G401 (cell line): ENCODE measurements at places on chromosomes 4 and X. TPM values are rescaled to one million over a fixed set of nuclear protein-coding genes. Genes with fewer than 3 reads are reported as not detected.

The TLR3 gene
- total RNA-seq: 0.31 and 3.9 TPM in 2 replicates

The PABPC4L gene
- total RNA-seq: 1.1 and 1.4 TPM in 2 replicates

The VCX gene
- not detected in 2 replicates for total RNA-seq

DNA sequence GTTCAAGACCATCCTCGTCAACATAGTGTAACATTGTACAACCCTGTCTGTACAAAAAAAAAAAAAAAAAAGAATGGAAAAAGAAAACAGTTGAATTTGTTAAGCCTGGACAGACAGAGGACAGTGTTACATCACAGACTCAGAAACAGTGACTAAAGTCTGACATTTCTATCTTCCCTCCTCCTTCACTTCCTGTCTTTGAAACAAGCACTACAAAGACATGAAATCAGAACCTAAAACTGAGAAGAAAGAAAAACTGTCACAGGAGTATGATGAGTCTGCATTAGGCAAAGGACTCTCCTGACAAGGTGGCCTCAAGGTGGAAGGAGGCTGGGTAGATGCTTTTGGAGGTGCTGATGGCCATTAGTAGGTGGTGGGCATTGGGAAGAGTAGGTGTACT is 126.7 kb downstream of the RBM47 start:
- DNase-seq: no peak

GRCh38 chr4:4423706-4424498 is 37.0 kb downstream of the NSG1 start:
- DNase-seq: no peak

The AGTR2 gene
- total RNA-seq: not detected in 2 replicates

The ADAMTS3 gene
- total RNA-seq: 2.2 and 7.0 TPM in 2 replicates

DNA sequence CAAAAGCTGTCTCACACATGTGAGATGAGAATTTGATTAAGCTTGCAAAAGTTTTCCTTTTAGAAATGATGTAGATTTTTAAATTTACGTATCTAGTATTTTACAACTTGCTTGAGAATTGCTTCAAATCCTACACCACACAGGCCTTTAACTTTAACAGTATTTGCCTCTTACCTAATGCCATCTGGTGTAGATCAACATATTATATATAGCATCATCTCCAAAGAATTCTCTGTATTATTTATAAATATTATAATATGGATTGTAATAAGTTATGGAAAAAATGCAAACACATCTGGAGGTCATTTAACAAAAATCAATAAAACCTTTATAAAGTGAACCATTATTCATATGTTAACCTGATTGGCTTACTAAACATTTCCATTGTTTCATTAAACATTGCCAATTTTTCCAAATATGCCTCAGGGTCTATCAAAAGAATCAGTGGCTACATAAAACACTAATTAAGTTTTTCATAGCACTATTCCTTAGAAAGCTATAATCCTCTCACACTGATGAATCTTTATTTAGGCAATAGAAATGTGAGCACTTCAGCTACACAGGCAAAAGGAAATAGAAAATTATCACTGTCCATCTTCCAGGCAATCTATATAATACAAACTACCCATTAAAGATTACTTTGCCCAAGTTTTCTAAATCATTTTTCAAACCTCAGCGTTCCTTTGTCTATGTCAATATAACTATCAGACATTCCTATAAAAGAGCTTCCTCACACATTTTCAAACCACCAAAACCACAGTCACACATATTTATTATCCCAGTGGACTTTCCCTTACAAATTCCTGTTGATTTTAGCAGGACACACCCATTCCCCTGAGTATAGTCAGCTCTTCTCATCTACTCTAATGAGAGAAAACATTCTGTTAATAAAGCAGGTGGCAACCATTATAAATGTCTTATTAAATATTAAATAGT is 83.5 kb upstream of the INTU start:
- no peak for DNase-seq

The CLGN gene
- 3.5 and 3.9 TPM in 2 replicates for total RNA-seq

The CCNB3 gene
- not detected in 2 replicates for total RNA-seq

GRCh38 chrX:43573441-43574015 is 82.6 kb upstream of the MAOA start:
- no peak for DNase-seq

The TLL1 gene
- total RNA-seq: 0.98 and 1.4 TPM in 2 replicates

DNA sequence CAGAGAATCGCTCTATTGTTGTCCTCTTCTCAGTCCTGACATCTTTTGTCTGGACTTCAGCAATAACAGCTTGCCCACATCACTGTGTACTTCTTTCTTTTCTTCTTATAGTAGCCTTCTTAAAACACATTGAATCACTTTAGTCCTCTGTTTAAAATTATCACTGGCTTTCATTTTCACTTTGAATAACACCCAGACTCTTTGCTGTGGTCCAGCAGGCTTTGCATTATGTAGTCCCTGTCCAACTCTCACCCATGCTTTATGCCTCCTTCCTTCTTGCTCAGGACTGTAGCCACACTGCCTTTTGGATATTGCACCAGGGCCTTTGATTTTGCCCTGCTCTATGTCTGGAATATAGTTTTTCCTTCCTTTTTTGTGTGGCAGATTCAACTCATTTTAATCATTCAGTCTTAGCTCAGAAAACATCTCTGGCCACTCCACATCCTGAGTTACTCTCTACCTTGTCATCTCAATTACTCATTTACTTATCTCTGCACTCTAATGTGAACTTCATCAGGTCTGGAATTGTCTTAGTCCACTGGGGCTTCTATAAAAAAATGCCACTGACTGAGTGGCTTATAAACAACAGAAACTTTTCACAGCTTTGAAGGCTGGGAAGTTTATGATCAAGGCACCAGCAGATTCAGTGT is 168.2 kb downstream of the C4orf33 start:
- no peak for DNase-seq

GRCh38 chr4:128565565-128566186 is 243.8 kb upstream of the JADE1 start:
- peak; percentile 26 for DNase-seq

DNA sequence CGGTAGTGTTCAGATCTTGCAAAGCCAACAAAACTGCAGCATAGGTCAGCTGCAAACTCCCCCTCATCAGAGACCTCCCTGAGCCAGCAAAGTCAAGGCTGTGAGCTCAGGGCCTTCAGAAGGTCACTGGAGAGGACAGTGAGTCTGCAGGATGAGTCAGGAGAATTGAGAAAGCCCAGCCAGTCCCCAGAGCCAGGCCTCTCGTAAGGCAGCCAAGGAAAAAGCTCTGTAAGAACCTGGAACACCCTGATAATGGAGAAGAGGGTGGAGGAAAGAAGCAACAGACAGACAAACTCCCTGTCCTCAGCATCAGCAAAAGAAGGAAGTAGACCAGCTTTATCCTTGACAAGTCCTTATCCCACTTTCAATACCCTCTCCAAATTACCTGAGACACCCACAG is 33.0 kb downstream of the GRIA3 start:
- DNase-seq: no peak

GRCh38 chrX:124440695-124441094 is 94.3 kb downstream of the SH2D1A start:
- DNase-seq: no peak

DNA sequence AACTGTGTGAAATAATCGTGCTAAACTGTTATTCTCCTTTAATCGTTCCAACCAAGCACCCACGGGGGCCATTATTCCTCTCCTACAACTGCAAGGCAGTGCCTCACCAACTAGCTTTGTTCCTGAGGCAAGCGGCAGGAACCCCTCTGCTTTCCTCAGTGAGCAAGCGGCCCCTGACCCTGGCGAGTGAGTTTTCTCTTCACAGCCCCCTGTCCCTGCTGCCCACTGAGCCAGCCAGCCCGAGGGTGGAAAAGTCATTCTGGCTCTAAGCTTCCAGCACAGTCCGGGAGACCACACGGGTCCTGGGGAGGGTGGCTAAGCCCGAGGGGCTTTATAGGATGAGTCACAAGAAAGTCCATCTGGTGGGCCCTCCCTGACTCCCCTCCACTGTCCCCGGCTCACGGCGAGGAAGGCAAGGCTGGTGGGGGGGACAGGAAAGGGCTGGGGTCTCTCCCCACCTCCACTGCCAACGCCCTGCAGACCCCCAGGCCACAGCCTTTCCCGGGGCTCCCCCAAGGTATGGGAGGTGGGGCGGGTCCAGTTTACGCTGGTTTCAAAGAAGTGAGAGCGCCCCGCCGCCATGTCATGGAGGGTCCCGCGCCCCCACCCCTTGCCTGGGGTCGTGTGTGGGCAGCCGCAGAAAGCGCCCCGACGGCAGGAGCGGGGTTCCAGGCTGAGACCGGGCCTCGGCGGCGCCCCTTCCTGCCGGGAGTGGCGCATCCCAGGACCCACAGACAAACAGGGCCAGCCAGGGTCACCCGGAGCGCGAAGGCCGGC is 45.0 kb downstream of the CPLX1 start:
- DNase-seq: no peak

- peak; percentile 5 for DNase-seq
Observed at GRCh38 chrX:71098302-71098701, 2.7 kb downstream of the FOXO4 start.

GRCh38 chr4:53227451-53227850 is 138.4 kb downstream of the SCFD2 start:
- DNase-seq: no peak

The TIGD2 gene
- 29.4 and 34.5 TPM in 2 replicates for total RNA-seq
